Psoas muscle (tissue), 8 donors: ENCODE measurements at places on chromosomes 11 and 22.

DNA sequence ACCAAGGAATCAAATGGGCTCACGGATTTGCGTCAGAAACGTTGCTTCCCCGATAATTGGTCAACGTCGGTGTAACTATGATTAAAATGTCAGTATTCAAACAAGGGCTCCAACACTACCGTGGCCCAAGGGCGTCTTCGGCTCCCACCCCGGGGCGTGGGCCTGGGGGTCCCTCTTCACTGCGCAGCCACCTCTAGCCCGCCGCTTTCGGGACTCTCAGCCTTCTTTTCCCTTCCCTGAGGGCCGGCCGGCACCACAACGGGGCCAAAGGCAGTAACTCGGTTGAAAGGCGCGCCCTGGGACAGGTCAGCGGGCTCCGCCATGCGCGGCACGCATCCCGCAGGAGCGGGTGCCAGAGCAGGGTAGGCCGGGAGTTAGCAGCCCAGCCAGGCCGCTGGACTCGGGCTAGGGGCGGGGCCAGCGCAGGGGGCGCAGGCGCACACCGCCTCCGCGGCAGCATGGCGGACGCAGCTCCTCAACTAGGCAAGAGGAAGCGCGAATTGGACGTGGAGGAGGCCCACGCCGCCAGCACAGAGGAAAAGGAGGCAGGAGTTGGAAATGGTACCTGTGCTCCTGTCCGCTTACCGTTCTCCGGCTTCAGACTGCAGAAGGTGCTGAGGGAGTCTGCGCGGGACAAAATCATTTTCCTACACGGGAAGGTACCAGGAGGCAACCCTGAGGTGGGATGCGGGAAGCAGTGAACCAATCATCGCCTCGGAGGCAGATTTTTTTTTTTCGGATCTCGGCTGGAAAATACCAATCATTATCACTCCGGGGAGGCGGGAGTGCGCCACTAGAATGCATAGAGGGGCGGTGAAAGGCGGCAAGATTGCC lies at the start of gene DCPS:
TSS of gene DCPS (plus strand) at position 438 of the 834 bp plus-strand sequence. CDS start at position 459, 21 bp downstream.
- H3K27me3 ChIP-seq: no peaks in the 10 kb centered on the region
- H3K36me3 ChIP-seq: no peaks in the 10 kb centered on the region
- H3K4me3 ChIP-seq: peak within 1 kb of the TSS; percentile 79
- peaks cover 32% of the 10 kb centered on the region for H3K4me1 ChIP-seq

- H3K4me3 ChIP-seq: no peak overlapping the region
- no peak overlapping the region for H3K27ac ChIP-seq
- peaks cover 52% of the 10 kb centered on the region for H3K4me1 ChIP-seq
- DNase-seq: no peak
Measured at GRCh38 chr11:82994604-82995230, 77.0 kb downstream of the RAB30 start.

DNA sequence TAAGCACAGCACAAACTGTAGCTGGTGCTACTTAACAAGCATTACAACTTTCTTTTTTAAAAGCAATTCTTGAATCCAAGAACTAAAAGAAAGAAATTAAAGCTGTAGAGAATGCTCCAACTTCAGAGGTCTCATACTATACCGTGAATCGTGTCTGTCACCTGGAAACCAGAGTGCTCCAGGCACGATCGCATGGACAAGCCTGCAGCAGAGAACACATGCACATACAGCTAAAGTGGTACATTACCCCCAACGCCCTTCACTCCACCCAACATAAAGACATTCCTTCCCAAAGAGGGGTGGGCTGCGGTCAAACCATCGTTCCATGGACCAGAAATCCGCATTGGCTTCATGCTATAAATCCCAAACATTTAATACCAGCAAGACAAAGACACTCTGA lies 31.5 kb downstream of the CHKA start:
- DNase-seq: no peak
- no peak overlapping the region for H3K27ac ChIP-seq
- no peaks in the 10 kb centered on the region for H3K36me3 ChIP-seq
- H3K4me1 ChIP-seq: peaks cover 14% of the 10 kb centered on the region
- H3K27me3 ChIP-seq: no peaks in the 10 kb centered on the region

- H3K27ac ChIP-seq: no peak overlapping the region
- no peaks in the 10 kb centered on the region for H3K27me3 ChIP-seq
Measured at GRCh38 chr11:15672825-15673224, 558.1 kb downstream of the INSC start.

DNA sequence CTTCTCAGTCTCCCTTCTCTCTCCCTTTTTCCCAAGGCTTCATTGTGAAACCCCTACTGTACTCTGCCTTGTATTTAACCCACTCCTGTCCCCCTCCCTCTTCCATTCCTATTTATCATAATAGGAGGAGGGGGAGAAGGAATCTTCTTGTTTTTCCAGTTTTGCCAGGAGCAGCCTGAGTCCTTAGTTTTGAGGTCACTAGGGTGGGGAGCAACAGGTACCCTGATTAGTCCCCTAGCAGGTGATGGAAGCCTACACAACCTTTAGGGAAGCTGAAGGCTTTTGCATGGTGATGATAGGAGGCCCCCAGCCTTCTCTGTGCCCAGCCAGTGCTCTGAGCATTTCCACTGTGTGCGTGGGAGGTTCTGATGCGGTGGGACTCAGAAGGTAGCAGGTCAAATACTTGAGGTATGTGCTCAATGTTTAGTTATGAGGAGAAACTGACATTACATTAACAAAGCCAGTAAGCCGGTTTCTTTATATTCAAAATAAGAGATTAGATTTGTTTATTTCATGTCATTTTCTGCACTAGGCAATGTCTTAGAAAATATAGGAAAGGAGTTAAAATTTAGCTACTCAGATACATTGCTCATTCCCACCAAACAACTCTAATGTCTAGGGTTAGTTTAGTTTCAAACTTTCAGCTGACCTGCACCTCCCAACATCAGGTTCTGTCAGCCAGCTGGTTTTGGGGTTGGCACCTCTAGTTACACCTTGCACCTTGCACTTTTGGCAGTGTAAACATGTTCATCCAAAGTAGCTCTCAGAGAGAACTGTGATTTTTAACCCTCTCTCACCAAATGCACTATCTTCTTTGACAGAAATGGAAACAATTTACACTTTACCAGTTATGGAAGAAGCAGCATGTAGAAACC lies 26.0 kb downstream of the PARVA start:
- H3K27me3 ChIP-seq: no peaks in the 10 kb centered on the region
- H3K4me1 ChIP-seq: no peaks in the 10 kb centered on the region
- no peak for DNase-seq
- H3K4me3 ChIP-seq: no peak overlapping the region
- no peak overlapping the region for H3K27ac ChIP-seq

DNA sequence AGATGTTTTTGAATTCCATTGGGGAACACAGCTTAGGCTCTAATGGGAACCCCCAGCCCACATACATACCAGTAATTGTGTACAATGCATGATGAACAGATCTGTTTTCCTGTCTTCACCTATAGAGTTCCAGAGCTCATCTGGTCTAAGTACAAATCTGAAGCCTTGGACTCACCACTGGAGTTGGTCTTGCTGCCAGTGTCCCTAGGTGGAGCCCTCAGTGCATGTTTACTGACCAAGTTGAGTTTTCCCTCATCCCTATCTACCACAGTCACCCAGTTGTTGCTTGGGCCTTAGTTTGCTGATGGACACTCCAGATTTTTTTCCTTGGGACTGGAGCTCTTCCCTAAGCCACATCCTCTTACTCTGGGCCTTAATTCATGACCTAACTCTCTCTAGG lies 159.2 kb upstream of the DDI1 start:
- DNase-seq: no peak
- H3K27ac ChIP-seq: no peak overlapping the region
- no peaks in the 10 kb centered on the region for H3K27me3 ChIP-seq
- H3K4me1 ChIP-seq: no peaks in the 10 kb centered on the region
- H3K36me3 ChIP-seq: no peaks in the 10 kb centered on the region
- H3K4me3 ChIP-seq: no peak overlapping the region

DNA sequence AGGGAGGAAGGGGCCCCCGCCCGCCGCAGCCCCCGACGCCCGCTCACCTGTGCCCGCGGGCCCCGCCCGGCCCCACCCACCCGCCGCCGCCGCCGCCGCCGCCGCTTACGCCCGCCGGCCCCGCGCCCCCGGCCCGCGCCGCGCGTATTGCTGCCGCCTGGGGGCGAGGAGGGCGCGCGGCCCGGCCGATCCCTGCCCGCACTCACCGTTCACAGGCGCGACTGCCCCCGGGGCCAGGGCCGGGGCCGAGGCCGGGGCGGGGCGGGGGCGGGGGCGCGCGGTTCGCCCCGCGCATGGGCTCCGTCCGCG lies 212 bp downstream of the HRAS start:
- DNase-seq: no peak
- no peaks in the 10 kb centered on the region for H3K27me3 ChIP-seq
- no peaks in the 10 kb centered on the region for H3K36me3 ChIP-seq

GRCh38 chr11:120029321-120029720 lies 108.6 kb downstream of the TRIM29 start:
- no peak overlapping the region for H3K4me3 ChIP-seq
- H3K27me3 ChIP-seq: peaks cover 19% of the 10 kb centered on the region
- no peak overlapping the region for H3K27ac ChIP-seq
- DNase-seq: no peak
- H3K36me3 ChIP-seq: no peaks in the 10 kb centered on the region
- no peaks in the 10 kb centered on the region for H3K4me1 ChIP-seq

- H3K27ac ChIP-seq: peak overlapping the region; percentile 99
- peaks cover 60% of the 10 kb centered on the region for H3K4me1 ChIP-seq
- no peaks in the 10 kb centered on the region for H3K27me3 ChIP-seq
- DNase-seq: no peak
- no peak overlapping the region for H3K4me3 ChIP-seq
- no peaks in the 10 kb centered on the region for H3K36me3 ChIP-seq
Measured at GRCh38 chr11:65559951-65560537, 1.9 kb upstream of the LTBP3 start.

DNA sequence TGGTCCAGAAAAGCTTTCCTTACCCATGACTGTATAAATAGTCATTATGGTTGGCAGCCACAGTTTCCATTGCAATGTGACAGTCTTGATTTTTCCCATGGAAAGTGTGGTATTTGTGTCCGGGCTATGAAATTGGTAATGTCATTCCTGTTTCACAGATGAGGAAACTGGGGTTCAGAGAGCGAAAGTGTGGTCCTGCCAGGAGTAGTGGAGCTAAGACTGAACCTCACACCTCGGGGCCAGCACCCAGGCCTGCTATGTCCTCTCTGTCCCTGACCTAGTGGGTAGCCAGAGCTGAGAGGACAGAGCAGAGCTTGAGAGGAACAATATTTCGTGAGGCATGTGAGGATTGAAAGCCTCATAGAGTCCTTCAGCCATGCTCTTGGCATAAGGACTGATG lies 1.2 kb upstream of the YDJC start:
- H3K4me1 ChIP-seq: no peaks in the 10 kb centered on the region
- no peak overlapping the region for H3K4me3 ChIP-seq
- H3K36me3 ChIP-seq: no peaks in the 10 kb centered on the region
- no peak overlapping the region for H3K27ac ChIP-seq
- DNase-seq: no peak
- H3K27me3 ChIP-seq: no peaks in the 10 kb centered on the region

- H3K27me3 ChIP-seq: peaks cover 30% of the 10 kb centered on the region
- DNase-seq: peak; percentile 39
- no peak overlapping the region for H3K4me3 ChIP-seq
- no peak overlapping the region for H3K27ac ChIP-seq
- H3K4me1 ChIP-seq: no peaks in the 10 kb centered on the region
- H3K36me3 ChIP-seq: no peaks in the 10 kb centered on the region
Measured at GRCh38 chr11:117908109-117908895, 20.9 kb downstream of the TMPRSS13 start.
